ENCODE measurements at places on chromosomes 1 and 21.
A peak's percentile ranks its signal among the peaks of the same experiment; 100 is the strongest.

DNA sequence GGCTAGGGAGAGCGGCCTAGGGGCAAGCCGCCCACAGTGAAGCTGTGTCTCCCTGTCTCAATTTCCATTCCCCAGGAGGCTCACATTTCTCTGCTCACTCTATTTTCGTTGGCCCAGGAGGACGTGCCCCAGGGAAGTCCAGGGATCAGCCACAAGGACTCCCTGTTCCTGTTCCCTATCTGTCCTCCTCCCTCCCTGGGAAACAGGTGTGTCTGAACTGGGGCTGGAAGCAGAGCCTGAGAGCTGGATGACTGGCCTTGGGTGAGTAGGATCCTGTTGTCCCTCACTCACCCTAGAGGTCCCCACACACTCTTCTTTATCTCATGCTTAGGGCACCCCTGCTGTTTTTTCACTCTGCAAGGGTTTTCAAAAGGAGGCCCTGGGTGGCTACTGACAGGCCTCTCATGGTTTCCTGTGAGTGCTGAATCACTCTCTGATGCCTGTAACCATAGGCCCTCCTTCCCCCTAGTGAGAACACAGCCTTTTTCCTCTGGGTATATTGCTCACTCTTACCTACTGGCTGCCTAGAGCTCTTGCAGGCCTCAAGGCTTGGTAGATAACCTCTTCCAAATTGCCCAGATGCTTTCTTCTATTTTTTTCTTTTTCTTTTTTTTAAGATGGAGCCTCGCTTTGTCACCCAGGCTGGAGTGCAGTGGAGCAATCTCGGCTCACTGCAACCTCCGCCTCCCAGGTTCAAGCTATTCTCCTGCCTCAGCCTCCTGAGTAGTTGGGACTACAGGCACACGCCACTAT is 3.3 kb upstream of the UTP11 start:
- DNase-seq = peak; percentile 32

DNA sequence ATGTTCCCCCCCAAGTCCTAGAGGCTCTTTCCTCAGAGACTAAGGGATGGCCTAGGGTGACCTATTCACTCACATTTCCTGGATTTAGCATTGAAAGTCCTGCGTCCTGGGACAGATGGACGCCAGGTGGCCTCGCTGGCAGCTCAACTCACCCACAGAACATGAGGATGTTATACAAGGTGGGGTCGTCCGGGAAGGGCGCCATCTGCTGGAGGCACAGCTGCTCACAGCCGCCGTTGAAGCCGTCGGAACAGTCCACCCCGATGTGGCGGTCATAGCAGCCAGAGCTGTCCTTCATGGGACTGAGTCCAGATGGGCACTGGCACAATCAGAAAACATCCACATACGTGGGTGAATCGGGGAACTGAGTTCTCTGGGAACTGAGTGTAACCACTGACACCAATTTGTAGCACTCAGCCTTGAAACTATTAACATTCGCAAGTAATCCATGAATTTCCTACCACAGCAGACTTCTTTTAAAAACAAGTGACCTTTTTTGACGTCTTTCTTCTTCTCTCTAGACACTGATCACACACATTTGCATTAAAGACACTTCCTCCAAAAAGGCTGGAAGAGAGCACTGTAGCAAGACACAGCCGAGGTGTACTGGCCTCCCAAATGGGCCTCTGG is 215.4 kb downstream of the ASTN1 start:
- no peak for DNase-seq

DNA sequence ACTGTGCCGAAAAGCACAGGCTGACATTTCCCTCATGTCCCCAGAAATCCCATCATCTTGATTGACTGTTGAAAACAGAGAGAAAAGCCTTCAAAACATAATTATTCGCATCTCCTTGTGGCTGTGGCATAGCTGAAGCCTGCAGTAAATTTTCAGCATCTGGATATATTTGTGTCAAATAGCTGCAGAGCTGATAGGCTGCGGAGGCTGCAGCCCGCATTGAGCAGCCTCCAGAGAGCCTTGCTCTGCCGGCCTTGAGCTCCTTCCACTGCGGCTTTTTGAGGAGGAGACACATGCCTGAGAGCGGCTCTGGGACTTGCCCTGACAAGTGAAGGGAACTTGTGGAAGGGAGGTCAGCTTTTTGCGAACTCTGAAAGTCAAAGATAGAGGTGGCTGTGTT is 144.7 kb downstream of the RYR2 start:
- no peak for DNase-seq

DNA sequence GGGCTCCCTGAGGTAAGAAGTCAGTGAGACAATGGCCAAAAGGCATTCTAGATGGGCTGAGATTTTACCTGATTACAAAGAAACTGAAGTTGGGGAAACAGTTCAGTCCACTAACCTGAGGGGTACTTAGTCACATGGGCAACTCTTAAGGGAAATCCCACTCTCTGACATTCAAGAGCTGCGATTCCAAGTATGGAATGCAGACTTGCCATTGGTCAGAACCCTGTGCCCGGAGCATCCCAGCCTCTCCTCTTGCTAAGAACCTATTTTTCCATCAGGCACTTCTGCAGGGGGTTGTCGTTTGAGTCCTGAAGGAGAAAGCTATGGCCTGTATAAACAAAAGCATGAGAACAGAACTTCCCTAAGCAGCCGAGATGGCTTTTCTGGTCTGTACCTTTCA is 434.9 kb upstream of the DAB1 start:
- DNase-seq = no peak

GRCh38 chr1:245156736-245157505 is 2.1 kb downstream of the KIF26B start:
- no peak for DNase-seq

DNA sequence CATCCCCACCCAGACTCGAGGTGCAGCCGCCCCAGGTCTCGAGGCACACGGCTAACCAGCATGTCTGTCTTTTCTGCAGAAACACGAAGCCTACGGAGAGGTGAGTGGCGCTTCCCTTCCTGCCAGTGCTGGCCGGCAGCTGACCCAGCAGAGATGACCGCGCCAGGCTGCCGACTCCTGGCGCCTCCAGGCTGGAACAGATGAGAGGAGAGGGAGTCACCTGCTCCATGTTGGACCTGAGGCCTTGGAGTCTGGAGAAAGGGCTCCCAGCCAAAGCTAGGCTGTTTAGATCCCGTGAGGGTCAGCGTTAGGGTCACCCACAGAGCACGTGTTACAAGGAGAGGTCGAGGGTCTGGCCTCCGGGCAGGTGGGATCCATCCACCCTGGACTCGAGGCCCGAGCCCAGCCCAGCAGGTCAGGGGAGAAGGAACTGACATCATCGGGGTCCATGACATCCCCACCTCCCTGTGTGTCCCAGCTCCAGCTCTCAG is 14.9 kb downstream of the COL6A2 start:
- DNase-seq = no peak

DNA sequence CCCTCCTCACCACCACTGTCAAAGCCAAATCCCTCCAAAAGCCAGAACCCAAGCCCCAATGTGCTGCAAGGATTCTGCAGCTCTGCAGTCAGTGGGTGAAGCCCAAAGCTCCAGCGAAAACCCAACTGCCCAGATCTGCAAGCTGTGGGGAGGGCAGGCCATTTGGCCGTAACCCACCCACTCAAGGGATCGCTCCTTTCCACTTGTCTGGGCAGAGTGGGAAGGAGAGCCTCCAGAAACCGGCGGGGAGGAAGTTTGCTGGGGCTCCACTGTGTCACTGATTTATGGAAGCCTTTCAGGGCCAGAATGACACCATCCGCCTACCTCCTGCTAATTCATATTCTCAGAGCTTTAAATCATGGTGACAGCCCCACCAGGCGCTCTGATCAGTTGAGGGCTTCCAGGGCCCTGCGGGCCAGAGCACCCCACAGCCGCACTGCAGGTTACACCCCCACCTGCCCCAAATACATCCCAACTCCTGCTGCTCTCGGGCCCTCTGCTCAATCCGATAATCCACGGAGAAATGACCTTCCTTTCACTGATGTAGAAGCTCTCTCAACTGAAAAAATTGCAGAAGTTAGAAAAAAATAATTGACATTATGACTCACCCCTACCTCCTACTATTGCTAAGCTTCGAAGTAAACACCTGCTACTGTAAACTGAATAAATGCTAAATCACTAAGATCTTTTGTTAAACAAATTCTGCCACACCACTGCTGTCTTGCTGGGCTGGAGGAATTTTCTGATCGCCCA is 40.6 kb upstream of the RAB4A start:
- DNase-seq = no peak

Measured in activated CD8-positive, alpha-beta memory T cell treated with anti-CD3 and anti-CD28 coated beads for 1 hour (primary cell).